ENCODE measurements at places on chromosomes 1 and 21.
A peak's percentile ranks its signal among the peaks of the same experiment; 100 is the strongest.

GRCh38 chr1:50971748-50972305 is 1.8 kb downstream of the CDKN2C start:
- no peak for DNase-seq

DNA sequence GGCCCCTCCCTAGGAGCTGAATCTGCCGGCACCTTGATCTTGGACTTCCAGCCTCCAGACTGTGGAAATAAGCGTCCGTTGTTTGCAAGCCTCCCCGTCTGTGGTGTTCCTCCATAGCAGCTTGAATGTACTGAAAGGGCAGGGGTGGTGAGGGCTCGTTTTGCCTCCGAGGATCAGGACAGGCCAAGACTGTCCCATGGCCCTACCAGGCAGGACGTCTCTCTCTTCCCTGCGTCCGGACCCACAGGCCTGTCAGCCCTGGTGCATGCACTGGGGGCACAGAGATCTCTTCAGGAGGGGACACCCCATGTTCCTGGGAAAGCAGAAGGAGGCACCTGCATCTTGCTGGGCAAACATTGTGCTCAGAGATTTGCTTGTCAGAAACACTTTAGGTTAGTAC is 156.3 kb upstream of the C1orf174 start:
- no peak for DNase-seq

DNA sequence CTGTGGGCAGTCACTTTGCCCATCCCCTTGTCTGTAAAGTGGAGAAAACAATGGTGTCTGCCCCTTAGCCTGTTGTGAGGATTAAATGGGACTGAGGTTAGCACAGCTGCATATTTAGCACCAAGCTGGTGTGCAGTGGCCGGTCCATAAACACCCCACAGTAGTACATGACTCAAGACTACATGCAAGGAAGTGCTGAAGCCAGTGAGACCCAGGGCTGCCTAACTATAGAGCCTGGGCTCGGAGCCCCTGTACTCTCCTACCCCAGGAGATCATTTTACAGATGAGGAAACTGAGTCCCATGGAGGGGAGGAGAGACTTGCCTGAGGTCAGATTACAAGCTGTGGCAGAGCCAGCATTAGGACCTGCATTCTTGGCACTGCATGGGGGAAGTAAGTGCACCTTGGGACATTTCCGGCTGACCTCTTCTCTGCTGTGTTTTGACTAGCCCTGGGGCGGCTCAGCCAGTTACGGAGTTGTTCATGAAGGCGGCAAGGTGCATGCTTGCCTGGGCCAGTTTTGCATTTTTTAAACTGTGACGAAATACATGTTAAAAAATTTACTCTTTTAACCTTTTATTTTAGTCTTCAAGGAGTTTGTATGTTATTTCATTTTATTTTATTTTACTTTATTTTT is 3.2 kb downstream of the SERINC2 start:
- DNase-seq: peak; percentile 68

GRCh38 chr1:184888505-184888904 is 85.8 kb downstream of the NIBAN1 start:
- no peak for DNase-seq

GRCh38 chr1:239930686-239931262 is 160.9 kb upstream of the FMN2 start:
- no peak for DNase-seq

- no peak for DNase-seq
Measured at GRCh38 chr1:48540587-48540986, 68.6 kb upstream of the SPATA6 start.

- DNase-seq: no peak
Measured at GRCh38 chr1:156551869-156552268, 20.5 kb downstream of the IQGAP3 start.

DNA sequence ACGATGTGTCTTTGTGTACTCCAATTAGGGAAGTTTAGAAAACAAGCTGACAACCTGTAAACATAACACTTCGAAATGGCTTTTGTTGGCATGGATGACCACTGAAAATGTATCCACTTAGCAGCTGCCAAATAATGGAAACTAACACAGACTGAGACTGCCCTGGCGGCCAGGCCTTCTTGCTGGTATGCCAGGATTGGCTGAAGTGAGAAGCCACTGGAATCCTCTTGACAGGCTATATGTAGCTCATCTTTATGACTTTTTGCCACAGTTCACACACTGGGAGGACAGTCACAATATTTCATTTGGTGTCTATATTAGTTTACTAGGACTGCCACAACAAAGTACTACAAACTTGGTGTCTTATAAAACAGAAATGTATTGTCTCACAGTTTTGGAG is 12.9 kb upstream of the CTBS start:
- DNase-seq: no peak

DNA sequence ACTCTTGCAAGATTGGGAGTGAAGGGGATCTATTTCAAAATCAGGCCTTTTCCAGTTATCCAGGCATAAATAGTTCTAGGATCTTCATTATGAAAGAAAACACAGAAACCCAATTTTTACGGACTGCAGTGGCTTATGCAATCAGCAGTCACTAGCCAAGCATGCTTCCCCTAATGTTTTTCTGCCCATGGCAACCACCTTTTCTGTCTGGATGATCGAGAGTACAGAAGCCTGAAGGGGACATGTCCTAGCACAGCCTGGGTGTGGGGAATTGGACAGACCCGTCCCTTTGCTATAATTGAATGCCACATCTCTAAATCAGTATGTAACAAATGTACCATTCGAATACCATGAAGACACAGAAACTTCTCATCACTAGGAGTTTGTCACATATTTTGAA is 29.8 kb upstream of the NCAM2 start:
- DNase-seq: no peak

DNA sequence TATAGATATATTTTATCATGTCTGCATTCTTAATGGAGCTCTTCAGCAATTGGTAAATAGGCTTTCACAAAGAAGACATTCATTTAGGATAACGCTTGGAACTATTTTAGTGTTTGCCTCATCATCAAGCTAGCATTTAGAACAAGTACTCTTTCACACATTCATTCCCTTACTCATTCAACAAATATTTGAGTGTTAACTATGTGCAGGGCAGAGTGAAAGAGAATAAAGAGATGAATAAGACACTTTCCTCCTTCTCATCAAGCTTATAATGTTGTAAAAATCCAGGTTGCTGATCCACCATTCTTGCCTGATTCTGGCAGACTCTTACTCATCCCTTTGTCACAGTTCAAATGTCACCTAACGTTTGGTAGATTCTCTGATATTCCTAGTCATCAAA is 386.3 kb upstream of the BEND5 start:
- no peak for DNase-seq

DNA sequence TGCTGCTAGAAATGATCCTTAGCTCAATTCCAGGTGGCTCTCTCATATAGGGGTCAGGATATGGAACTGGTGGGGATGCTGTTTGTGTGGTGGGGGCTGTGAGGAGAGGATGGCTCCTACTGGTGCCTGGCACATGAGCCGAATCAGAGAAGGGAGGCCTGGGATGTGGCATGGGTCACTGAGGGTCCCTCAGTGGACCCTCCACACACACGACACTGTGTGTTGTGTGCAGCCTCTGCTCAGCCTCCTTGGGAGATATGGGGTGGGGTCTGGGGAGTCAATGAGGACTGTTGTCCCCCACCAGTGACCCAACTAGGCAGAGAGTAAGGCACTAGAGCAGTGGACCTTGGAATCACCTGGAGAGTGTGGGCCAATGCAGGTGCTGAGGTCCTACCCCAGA is 3.2 kb upstream of the LRRN2 start:
- no peak for DNase-seq

- DNase-seq: no peak
Measured at GRCh38 chr1:113147073-113147625, 74.2 kb downstream of the LRIG2 start.

GRCh38 chr1:12158357-12159092 is 8.3 kb upstream of the TNFRSF1B start:
- no peak for DNase-seq

- no peak for DNase-seq
Measured at GRCh38 chr1:66540434-66541032, 6.6 kb downstream of the SGIP1 start.

DNA sequence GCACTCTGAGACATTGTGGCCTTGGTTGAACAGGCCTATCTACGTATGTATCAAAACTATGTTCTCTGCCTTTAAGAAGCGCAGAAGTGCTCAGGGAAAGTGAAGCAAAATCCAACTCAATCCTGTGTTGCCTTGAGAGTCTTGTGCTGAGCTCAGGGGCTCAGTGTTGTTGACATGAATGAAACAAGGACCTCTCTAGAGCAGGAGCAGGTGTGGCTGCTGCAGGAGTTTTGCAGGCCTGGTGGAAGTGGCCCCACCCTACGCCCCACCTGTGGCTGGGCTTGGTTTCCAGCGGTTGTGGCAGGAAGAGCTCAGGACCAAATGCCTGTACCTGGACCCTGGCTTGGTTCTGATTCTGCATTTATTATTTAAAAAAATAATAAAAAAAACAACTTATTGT is 20.9 kb downstream of the CA6 start:
- no peak for DNase-seq

GRCh38 chr1:234893725-234894630 is 234.7 kb downstream of the TOMM20 start:
- no peak for DNase-seq

DNA sequence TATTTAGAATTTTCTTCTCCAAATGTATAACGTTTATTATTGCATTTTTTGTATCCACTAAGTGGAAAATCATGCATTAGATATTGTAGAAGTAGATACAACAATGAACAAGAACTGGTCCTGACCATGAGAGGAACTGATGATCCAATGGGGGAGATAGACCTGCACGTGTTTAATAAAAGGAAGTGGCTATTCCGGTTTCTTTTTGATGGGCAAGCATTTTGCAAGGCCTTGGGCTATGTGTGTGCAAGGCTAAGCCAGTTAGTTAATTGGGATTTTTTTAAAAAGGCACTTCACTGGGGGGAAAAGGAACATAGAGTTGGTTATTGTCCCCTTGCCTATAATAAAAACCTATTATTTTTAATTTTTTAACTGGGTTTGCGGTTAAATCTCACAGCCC is 961 bp upstream of the VCAM1 start:
- DNase-seq: no peak

DNA sequence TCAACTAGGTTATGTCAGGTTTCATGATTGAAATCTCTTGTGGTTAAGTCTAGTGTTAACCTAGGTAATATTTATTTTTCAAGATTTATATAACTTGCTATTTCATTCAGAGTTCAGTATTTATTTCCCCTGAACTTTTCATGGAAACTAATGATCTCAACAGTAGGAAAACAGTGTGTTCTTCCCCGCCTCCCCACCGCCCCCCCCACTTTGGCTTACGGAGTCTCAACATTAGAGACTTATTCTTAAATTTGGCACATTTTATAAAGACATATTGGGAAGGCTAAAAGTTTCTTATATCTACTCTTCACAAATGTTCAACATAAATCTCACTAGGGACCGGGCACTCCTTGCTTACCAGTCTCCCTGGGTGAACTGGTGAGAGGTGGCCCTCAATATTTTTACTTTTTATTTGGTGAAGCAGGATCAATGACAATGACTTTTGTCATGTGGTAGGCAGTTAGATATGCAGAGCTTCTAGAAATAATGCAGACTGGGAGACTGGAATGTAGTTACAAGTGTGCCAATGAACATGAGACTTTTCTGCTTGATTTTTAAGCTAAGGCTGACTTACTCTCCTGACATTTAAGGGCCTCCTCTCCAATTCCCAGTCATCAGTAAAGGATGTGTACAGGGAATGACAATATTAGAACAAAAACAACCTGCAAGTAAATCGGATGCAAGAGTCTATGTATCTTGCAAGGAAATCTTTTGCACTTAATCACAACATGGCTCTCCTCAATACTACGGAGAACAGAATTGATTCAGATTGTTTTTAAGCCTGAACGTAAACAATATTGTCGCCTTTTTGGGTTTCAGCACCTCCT is 1.7 kb upstream of the MAN1A2 start:
- no peak for DNase-seq

- no peak for DNase-seq
Measured at GRCh38 chr1:25815208-25816111, 4.3 kb upstream of the MTFR1L start.

- DNase-seq: no peak
Measured at GRCh38 chr1:30174499-30174898, 548.9 kb downstream of the MATN1 start.

DNA sequence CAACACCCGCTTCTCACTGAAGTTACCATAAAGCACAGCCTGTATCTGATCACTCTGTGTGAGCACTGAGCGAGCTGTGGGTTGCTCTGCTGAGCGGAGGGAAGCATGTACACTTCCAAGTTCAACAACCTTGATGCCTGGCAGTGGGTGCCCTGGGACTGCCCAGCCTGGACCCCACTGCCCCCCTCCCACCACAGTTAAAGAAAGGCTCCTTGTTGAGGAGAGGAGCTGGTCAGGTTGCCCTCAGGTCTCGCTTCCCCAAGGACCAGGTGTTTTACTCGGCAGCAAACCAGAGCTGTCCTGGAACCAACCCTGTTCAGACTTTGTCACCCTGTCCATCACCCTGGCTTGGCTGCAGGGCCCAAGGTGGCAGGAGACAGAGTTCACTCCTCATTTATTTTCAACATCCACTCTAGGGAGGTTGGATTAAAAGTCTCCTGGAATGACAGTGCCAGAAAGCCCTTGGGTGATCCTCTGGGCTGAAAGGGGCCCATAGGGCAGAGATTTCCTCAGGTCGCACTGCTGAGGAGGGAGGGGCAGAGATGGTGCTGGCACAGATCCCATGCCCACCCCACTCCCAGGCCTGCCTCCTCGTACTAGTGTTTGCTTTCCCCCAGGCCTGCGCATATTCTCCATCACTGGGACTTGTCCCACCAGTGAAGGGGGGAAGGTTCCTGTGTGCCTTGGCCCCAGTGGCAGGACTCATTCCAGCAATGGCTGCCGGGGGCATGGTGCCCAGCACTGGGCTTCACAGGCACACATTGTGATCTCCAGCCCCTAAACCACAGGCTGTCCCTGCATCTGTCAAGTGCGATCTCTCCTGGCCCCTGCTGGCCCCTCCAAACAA is 101.7 kb downstream of the TRABD2B start:
- no peak for DNase-seq

DNA sequence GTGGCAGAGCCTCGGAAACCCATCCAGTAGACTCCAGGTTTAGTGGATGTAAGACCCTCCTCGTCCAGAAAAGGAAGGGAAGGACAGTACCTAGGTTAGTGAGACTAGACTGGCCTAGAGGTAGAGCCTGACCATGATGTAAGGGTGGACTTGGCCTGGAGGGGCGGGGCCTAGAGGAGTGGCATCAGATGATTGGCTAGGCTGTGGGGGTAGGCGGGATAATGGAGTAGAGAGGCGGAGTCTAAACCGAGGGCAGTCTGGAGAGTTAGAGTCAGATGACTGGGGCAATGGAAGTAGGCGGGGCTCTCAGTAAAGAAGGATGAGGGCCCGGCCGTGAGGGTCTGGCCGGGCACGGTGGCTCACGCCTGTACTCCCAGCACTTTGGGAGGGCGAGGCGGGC is 70.1 kb downstream of the EPHB2 start:
- DNase-seq: no peak
